ENCODE measurements at places on chromosomes 2 and 18. TPM values are rescaled to one million over a fixed set of nuclear protein-coding genes. Genes with fewer than 3 reads are reported as not detected.

- no peak overlapping the region for H3K27ac ChIP-seq
- no peaks in the 10 kb centered on the region for H3K27me3 ChIP-seq
- no peaks in the 10 kb centered on the region for H3K36me3 ChIP-seq
- no peak overlapping the region for H3K4me3 ChIP-seq
- no peaks in the 10 kb centered on the region for H3K4me1 ChIP-seq
- DNase-seq: no peak
Observed at GRCh38 chr18:57544936-57545660, 41.4 kb downstream of the FECH start.

Gene PDE1A
- not detected for total RNA-seq

- H3K36me3 ChIP-seq: no peaks in the 10 kb centered on the region
- H3K27me3 ChIP-seq: no peaks in the 10 kb centered on the region
- H3K27ac ChIP-seq: no peak overlapping the region
- H3K4me1 ChIP-seq: no peaks in the 10 kb centered on the region
- DNase-seq: no peak
Observed at GRCh38 chr2:166444306-166444705, 49.7 kb downstream of the SCN7A start.

GRCh38 chr2:141767691-141768090 lies 363.1 kb downstream of the LRP1B start:
- H3K4me1 ChIP-seq: peaks cover 8% of the 10 kb centered on the region
- H3K4me3 ChIP-seq: no peak overlapping the region

- no peaks in the 10 kb centered on the region for H3K4me1 ChIP-seq
- H3K4me3 ChIP-seq: no peak overlapping the region
- peaks cover 13% of the 10 kb centered on the region for H3K36me3 ChIP-seq
Observed at GRCh38 chr18:48572402-48573126, 33.7 kb downstream of the CTIF start.

DNA sequence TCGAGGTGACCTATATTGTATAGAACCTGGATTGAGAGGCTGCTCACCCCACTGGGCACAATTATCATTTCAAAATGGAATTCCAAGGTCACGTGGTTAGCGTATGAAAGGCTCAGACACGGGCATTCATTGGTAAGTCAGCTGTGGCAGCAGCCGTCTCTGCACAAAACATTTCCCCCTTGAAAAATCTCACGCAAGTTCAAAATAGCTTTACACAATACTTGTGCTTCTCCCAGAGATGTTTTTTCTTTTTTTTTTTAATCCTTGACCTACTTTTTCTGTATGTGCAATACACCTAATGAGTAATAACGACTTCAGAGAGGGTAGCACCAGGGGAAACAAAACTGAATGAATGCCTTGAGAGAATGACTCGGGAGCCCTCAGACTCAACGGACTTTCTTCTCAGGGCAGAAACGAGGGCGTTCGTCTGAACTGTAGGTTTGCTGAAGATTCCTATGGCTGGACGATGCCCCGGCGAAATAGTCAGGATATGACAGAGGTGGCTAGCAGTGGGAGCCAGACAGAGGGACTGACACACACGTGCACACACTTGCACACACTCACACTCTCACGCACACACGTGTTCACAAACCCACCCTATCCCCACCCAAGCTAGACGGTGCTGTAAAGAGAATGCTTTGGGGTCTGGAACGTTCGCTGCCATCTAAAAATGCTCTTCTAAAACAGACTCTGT lies 77.8 kb downstream of the PDCL3 start:
- peaks cover 2% of the 10 kb centered on the region for H3K4me1 ChIP-seq
- H3K36me3 ChIP-seq: no peaks in the 10 kb centered on the region
- H3K27me3 ChIP-seq: no peaks in the 10 kb centered on the region
- DNase-seq: no peak
- no peak overlapping the region for H3K4me3 ChIP-seq

- peaks cover 25% of the 10 kb centered on the region for H3K27me3 ChIP-seq
- no peak overlapping the region for H3K4me3 ChIP-seq
- H3K27ac ChIP-seq: no peak overlapping the region
- no peaks in the 10 kb centered on the region for H3K36me3 ChIP-seq
- H3K4me1 ChIP-seq: no peaks in the 10 kb centered on the region
Observed at GRCh38 chr2:10717628-10718027, 3.8 kb upstream of the ATP6V1C2 start.

DNA sequence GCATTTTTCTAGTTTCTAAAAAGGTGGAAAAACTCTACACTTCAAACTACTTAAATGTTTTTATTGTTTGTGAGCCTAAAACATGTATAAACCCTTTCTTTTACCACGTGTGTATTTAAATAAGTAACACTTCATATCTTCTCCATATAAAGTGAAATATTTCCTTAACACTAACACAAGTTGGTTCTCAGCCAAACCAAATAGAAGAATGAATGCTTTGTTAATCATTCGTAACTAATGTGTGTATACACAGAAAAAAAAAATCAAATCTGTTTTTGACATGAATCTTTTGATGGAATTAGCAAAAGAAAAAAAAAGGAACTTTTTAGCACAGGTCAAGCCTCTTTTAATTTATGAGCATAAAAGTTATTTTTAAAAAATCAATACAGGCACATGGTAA lies 89.3 kb downstream of the EHBP1 start:
- H3K36me3 ChIP-seq: no peaks in the 10 kb centered on the region
- no peaks in the 10 kb centered on the region for H3K27me3 ChIP-seq
- DNase-seq: no peak

DNA sequence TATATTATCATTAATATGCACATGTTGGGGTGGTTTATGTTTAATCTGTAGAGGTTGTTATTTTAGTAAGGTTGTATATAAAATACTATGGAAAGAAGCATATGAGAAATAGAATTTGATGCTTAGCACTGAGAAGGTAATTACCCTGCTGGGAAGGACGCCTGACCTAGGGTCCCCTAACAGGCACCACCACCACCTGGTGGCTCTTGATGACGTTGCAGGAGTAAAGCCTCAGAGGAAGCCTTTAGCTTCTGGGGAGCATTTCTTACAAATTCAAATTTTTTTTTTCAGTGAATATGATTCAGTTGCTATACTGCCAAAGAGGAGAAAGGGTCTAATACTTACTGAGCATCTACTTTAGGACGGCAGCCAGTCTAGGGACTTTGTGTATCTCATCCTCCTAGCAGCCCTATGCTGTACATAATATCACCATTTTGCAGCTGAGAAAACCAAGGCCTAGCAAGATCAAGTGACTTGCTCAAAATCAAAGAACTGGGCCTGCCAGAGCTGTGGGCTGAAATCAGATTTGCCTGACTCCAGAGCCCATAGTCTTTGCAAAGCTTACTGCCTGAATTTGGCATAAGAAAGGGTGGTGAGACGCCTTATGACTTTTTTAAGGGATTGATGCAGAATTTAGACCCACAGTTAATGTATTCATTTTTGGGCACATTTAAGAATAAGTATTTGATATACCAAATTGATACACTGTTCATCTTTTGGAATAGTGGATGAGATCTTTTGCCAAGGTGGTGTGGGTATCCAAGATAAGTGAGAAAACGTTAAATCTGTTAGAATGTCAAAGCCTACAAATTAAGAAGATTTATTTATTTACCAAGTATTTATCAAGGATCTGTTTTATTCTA lies 78.8 kb upstream of the GAREM1 start:
- H3K4me1 ChIP-seq: no peaks in the 10 kb centered on the region
- H3K27me3 ChIP-seq: no peaks in the 10 kb centered on the region
- H3K4me3 ChIP-seq: no peak overlapping the region
- peak; percentile 58 for DNase-seq

- peaks cover 27% of the 10 kb centered on the region for H3K36me3 ChIP-seq
- H3K27me3 ChIP-seq: no peaks in the 10 kb centered on the region
- no peak overlapping the region for H3K27ac ChIP-seq
- no peak overlapping the region for H3K4me3 ChIP-seq
- no peak for DNase-seq
Observed at GRCh38 chr2:223641082-223641481, 38.9 kb upstream of the SCG2 start.

GRCh38 chr2:37390777-37391176 lies 46.3 kb downstream of the QPCT start:
- no peak overlapping the region for H3K4me3 ChIP-seq
- H3K27me3 ChIP-seq: no peaks in the 10 kb centered on the region
- DNase-seq: no peak
- peaks cover 10% of the 10 kb centered on the region for H3K4me1 ChIP-seq
- no peak overlapping the region for H3K27ac ChIP-seq
- peaks cover 2% of the 10 kb centered on the region for H3K36me3 ChIP-seq

Gene IL36RN
- not detected for total RNA-seq

GRCh38 chr2:100919316-100919715 lies 82.8 kb upstream of the RPL31 start:
- no peaks in the 10 kb centered on the region for H3K36me3 ChIP-seq
- H3K27ac ChIP-seq: no peak overlapping the region
- peak; percentile 59 for DNase-seq
- H3K4me1 ChIP-seq: no peaks in the 10 kb centered on the region
- H3K4me3 ChIP-seq: no peak overlapping the region
- H3K27me3 ChIP-seq: no peaks in the 10 kb centered on the region

DNA sequence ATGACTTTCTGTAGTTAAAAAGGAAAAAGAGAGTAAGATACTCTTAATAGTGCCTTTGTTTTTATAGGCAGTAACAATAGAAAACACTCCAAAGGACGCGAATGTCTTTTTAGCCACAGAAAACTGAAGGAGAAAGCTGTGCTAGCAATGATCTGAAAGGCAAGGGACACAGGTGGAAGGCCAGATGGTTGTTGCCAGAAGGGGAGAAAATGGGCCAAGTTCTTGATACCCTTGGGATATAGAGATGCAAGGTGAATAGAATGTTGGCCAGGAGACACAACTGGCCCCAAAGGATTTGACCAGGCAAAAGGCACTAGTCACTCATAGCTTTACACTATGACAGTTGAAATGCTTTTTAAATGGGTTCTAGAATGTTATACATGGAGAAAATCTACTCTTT lies 180.0 kb downstream of the NRXN1 start:
- no peak overlapping the region for H3K27ac ChIP-seq
- H3K4me1 ChIP-seq: no peaks in the 10 kb centered on the region
- H3K36me3 ChIP-seq: no peaks in the 10 kb centered on the region
- no peaks in the 10 kb centered on the region for H3K27me3 ChIP-seq
- DNase-seq: no peak

- no peaks in the 10 kb centered on the region for H3K4me1 ChIP-seq
- no peak overlapping the region for H3K27ac ChIP-seq
- peaks cover 4% of the 10 kb centered on the region for H3K36me3 ChIP-seq
- DNase-seq: no peak
Observed at GRCh38 chr2:24885221-24886125, 34.6 kb downstream of the ADCY3 start.

- peaks cover 3% of the 10 kb centered on the region for H3K4me1 ChIP-seq
- no peak overlapping the region for H3K27ac ChIP-seq
- no peak for DNase-seq
- H3K4me3 ChIP-seq: no peak overlapping the region
Observed at GRCh38 chr2:101740555-101740964, 43.1 kb downstream of the MAP4K4 start.

GRCh38 chr2:219457784-219458369 lies 23.2 kb downstream of the SPEG start:
- no peak overlapping the region for H3K27ac ChIP-seq
- H3K4me3 ChIP-seq: no peak overlapping the region
- DNase-seq: no peak
- no peaks in the 10 kb centered on the region for H3K27me3 ChIP-seq
- H3K4me1 ChIP-seq: no peaks in the 10 kb centered on the region
- peaks cover 6% of the 10 kb centered on the region for H3K36me3 ChIP-seq

GRCh38 chr2:238247002-238247822 lies 7.4 kb upstream of the HES6 start:
- H3K36me3 ChIP-seq: peaks cover 31% of the 10 kb centered on the region
- no peak overlapping the region for H3K27ac ChIP-seq
- DNase-seq: no peak
- H3K27me3 ChIP-seq: no peaks in the 10 kb centered on the region

DNA sequence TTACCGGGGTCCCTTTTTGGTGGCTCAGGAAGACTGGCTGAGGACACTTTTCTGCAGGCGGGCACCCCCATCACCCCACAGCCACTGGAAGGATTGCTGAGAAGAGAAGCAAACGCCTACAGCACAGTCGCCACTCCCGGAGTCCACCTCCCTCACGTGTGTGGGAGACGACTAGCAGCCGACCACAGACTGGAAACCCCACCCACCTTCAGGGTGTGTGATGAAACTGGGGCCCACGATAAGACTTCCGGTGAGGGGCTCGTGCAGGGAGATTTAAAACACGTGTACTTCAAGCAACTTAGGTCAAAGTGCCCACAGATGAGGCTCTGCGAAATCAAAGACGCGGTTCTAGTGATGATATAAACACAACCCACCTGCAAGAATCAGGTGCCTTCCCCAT lies 26.3 kb downstream of the MBP start:
- no peak for DNase-seq
- no peak overlapping the region for H3K4me3 ChIP-seq
- H3K36me3 ChIP-seq: 0 out of 2 replicates have a peak, but pooled peaks cover 5% of the 10 kb centered on the region
- H3K27me3 ChIP-seq: no peaks in the 10 kb centered on the region

DNA sequence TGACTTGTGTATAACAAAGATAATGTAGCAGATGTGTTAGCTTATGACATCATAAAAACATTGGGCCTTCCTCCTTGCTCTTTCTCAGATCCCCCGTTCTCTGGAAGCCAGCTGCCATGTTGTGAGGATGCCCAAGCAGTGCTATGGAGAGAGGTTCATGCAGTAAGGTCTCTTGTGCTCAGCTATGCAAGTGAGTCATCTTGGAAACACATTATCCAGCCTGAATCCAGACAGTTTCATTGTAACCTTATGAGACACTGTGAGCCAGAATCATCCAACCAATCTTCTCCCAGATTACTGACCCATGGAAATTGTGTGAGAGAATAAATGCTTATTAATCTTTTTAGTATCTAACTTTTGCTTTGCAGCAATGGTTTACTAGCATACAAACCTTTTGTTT lies 60.8 kb downstream of the ST6GAL2 start:
- H3K27ac ChIP-seq: no peak overlapping the region
- H3K4me3 ChIP-seq: no peak overlapping the region
- no peak for DNase-seq
- H3K4me1 ChIP-seq: no peaks in the 10 kb centered on the region
- peaks cover 33% of the 10 kb centered on the region for H3K36me3 ChIP-seq

DNA sequence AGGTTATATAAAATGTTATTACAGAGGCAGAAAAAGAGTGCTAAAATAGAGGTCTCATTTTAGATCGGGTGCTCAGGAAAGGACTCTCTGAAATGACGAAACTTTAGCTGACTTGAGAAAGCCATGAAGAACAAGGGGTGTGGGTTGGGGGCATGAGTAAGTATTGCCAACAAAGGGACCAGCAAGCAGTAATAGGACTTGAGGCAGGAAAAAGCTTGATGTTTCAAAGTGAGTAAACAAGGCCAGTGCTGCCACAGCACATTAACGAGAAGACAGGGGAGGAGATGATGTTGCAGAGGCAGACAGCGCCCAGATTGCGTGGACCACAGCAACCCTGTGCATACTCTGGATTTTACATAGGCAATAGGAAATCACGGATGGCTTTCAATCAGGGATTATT lies 318.8 kb downstream of the ZEB2 start:
- no peak for DNase-seq
- H3K4me3 ChIP-seq: no peak overlapping the region
- no peak overlapping the region for H3K27ac ChIP-seq

- no peaks in the 10 kb centered on the region for H3K36me3 ChIP-seq
- no peak overlapping the region for H3K4me3 ChIP-seq
- DNase-seq: no peak
- no peak overlapping the region for H3K27ac ChIP-seq
- H3K4me1 ChIP-seq: peaks cover 4% of the 10 kb centered on the region
- no peaks in the 10 kb centered on the region for H3K27me3 ChIP-seq
Observed at GRCh38 chr2:175824243-175824642, 177.8 kb downstream of the LNPK start.

Gene UGT1A6
- not detected for total RNA-seq

All from H9 (cell line).